Left ventricle myocardium superior (tissue), 1 donor: ENCODE measurements at places on chromosomes 2 and 18.
A peak's percentile ranks its signal among the peaks of the same experiment; 100 is the strongest.

GRCh38 chr2:149781263-149781808 is 193.8 kb upstream of the MMADHC start:
- DNase-seq = no peak

DNA sequence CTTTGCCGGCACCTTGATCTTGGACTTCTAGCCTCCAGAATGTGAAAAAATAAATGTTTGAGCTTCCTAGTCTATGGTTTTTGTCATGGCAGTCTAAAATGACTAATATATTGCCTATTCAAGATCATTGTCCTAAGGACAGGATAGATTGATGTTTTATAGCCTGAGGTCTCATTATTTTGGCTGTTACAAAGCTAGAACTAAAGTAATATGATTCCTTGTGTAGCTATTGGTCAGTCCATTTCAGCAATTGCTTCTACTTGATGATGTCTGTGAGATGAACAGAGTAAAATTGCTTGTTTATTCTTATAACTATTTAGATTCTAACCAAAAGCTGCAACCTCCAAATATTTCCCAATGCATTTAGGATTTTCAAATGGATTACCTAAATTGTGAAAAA is 145.0 kb downstream of the HRH4 start:
- DNase-seq = no peak

- DNase-seq = no peak
Observed at GRCh38 chr2:128601298-128602037, 282.8 kb upstream of the HS6ST1 start.

GRCh38 chr18:12334366-12334808 is 26.3 kb downstream of the TUBB6 start:
- DNase-seq = peak; percentile 74

GRCh38 chr2:240585681-240586197 is 795 bp upstream of the CAPN10 start:
- DNase-seq = no peak
